Germinal center (tissue), 1 donor: ENCODE measurements at places on chromosomes 12 and 14.

- no peak for DNase-seq
These were observed 167.1 kb downstream of the DUSP6 start for GRCh38 chr12:89185181-89185580.

DNA sequence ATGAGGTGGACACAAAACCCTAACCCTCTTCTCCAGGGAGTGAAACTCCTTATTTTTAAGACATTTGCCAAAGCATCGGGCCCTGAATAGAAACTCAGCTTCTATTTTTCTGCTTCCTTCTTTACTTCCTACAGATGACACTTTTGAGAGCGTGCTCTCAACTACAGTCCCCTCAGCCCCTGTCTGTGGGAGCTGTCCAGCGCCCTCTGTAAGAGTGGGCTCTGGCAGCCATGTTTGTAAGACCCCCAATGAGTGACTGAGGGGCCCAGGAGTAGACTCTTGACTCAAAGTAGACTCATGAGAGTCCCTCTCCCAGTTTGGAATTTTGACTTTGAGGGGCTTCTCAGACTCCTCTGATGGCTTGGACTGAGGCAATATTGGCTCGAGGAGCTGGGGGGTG, 25.5 kb upstream of the BATF start:
- no peak for DNase-seq

DNA sequence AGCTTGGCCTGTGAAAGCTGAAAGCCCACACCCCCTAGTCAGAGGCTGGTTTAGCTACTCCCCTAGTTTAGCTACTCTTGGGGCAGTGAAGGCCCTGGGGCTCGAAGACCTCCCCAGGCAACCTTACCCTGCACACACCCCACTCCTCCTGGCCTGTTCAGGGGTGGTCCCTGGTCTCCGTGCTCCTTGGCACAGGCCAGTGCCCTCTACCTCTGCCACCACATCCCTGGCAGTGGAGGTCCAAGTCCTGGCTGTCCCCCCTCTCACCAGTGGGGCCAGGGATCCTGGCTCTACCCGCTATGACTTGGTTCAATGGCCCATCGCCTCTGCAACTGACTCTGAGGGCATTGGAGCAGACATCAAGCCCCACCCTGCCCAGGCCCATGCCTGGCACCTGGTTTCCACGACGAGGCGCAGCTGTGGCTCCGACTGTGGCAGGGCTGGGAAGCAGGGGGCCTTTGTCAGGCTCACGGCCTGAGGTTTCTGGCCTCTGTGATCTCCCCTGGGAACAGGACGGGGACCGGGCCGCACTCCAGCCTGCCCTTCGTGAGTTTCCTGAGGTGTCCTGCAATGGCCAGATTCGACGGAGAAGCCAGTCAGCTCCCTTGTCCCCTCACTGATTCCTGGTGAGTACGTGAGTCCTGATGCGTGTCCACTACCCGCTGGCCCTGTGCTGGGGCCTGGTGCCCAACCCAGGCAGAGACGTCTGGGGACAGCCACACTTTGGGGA, 5.7 kb downstream of the TMEM121 start:
- peak; percentile 58 for DNase-seq

GRCh38 chr14:99188731-99189191, 83.2 kb downstream of the BCL11B start:
- no peak for DNase-seq

GRCh38 chr14:106606936-106607335, 1080.6 kb downstream of the TMEM121 start:
- no peak for DNase-seq

GRCh38 chr14:68394764-68395143, 398.1 kb downstream of the ZFP36L1 start:
- DNase-seq: no peak

- peak; percentile 34 for DNase-seq
These were observed 6.9 kb downstream of the FBXO34 start for GRCh38 chr14:55277972-55278740.

DNA sequence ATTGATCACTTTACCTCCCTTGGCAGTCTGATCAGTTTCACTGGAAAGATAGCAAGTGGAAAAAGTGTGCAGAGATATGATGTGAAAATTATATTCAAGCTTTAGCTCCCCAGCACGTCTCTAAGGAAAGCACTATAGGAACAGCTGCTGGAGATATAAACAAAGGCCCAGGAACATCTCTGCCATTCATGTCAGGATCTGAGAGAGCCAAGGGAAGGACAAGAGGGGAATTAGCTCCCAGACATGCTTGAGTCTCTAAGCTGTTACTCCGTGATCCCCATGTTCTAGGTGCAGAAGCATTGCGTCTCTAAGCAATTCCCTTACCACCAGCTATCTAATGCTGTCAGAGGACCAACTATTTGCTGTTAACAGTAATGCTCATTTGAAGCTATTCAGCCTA, 700.2 kb downstream of the DIO2 start:
- no peak for DNase-seq

DNA sequence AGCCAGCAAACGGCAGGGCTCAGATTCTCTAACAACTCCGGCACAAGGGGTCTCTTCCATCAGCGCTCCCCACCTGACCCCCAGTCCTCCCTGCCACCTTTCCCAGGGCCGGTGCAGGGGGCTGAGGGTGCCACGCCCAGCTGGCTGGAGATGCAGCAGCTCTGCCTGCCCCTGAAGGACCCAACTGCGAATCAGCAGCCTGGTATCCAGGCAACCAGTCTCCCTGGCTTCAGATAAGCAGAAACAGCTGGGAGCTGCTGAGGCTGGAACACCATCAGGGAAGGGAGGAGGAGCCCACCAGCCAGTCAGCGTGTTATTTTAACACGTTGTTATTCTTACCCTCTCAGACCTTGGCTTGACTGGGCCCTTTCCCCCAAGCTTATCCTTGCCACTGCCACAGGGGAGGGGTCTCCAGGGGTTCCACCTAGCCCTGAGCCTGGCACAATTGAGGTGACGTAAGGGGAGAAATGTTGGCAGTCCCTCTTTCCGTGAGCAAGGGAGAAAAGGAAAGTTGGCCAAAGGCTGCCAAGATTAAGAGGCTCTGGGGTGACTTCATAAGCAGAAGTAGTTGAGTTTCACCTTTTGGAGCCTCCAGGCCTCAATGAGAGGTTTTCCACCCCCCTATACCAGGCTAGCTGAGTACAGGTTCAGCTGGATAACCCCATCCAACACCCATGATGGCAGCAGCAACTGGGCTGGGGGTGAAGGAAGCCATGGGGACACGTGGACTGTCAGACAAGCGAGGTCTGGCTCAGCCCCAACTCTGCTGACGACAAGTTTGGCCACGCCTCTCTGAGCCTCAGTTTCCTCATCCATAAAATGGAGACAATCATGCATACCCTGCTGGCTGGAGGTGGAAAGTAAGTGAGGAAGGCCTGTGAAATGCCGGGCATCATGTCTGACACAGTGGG, 91.1 kb downstream of the IRF2BPL start:
- no peak for DNase-seq

- DNase-seq: no peak
These were observed 21.6 kb downstream of the ASPG start for GRCh38 chr14:104107101-104107581.

DNA sequence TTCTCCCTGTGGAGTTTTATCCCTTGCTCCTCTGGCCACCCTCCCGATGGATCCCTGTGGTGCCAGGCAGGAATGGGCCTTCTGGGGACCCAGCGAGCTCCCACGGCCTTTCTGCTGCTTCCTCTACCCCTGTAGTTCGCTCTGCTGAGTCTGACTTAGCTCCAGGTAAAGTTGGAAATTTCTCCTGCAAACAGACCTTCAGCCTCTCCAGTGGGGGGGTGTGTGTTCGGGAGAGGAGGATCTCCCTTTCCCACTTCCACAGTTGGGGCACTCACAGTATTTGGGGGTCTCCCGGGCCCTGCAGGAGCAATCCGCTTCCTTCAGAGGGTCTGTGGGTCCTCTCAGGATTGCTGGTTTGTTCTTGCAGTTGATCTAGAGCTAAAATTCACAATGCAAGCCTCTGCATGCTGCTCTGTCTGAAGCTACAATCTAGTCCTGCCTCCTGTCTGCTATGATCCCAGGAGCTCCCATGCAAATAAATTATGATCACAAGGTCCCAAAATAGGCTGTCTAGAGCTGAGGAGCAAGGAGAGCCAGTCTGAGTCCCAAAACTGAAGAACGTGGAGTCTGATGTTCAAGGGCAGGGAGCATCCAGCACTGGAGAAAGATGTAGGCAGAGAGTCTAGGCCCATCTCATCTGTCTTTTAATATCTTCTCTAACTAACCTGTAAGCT, 18.3 kb downstream of the MTRFR start:
- DNase-seq: no peak

- no peak for DNase-seq
These were observed 9.2 kb upstream of the MYF6 start for GRCh38 chr12:80698256-80698655.

DNA sequence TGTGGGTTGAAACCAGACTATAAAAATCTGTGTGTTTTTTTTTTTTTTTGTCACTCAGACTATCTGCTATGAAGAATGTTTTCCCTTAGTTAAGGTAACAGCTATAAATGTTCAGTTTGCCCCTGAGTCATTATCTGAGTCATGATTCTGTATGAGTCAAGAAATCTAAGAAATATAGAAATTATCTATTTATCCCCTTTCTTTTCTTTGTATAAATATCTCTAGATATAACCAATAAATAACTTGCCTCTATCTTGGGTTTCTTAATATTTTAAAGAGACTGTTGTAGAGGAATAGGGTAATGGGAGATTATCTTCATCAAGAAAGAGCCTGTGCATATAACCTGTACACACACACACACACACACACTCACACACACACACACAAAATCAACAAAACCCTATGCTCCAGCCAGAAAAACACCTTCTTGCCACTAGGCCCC, 161.7 kb upstream of the EEA1 start:
- DNase-seq: no peak

- no peak for DNase-seq
These were observed 89.5 kb upstream of the MANSC4 start for GRCh38 chr12:27869567-27869966.

DNA sequence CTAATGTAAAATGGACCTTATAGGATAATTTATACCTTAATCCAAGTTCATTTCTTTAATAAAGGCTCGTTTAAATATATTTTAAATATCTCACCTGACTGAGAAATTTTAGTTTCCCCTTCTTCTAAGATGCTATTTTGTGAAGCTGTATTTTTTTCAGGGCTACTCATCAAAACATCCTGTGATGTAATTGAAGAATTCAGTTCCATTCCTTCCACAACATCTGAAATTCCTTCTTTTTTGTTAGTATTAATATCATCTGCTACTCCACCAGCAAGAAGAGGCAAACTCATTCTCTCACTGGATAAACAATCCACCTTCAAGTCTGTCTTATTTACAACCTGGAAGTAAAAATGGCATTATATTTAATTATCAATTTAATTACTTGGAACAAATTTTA, 22.5 kb downstream of the LGALS3 start:
- no peak for DNase-seq

DNA sequence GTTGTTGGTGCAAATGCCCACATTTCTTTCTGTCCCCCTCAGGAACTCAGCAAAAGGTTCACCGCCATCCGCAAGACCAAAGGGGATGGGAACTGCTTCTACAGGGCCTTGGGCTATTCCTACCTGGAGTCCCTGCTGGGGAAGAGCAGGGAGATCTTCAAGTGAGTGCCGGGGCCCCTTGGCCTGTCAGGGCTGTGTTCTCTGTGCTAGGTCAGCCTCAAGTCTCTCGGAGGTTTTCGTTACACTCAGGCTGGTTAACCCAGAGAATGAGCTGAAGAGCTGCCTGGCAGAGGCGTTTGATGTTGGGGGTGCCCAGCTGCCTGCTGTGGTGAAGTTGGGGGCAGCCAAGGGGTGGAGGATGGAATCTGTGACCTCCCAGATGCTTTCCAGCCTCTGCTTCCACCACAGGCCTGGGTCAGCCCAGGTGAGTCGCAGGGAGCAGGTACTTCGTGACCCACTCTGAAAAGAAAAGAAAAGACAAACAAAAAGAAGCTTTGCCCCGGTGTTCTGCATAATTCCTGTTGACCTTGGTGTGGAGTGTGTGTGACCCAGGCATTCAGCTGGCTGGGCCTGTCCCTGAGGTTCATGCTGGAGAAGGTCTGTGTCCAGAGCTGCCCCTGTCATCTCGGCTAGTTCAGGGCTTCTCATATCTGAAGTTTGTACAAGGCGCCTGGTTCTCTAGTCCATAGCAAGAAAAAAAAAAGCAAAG, 12.9 kb downstream of the OTUB2 start:
- no peak for DNase-seq

- DNase-seq: no peak
These were observed 54.4 kb upstream of the MED13L start for GRCh38 chr12:116331876-116332275.

- no peak for DNase-seq
These were observed 1.2 kb downstream of the NEK9 start for GRCh38 chr14:75125617-75126016.

DNA sequence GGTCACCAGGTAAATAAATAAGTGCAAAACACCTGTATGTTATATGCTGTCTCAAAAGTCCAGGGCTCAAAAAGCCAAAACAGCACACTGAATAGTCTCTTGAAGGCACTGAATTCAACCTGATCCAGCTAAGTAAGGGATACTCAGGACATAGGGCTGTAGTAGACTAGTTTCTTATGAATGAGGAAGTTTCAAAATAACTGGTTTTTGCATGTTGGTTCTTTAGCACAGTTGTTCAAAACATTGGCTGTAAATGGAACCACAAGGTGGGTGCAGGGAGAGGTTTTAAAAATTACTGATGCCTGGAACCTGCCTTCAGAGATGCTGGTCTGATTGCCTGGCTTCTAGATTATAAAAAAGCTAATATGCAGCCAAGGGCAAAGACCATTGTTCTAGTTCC, 34.1 kb downstream of the NDUFA12 start:
- DNase-seq: peak; percentile 62

DNA sequence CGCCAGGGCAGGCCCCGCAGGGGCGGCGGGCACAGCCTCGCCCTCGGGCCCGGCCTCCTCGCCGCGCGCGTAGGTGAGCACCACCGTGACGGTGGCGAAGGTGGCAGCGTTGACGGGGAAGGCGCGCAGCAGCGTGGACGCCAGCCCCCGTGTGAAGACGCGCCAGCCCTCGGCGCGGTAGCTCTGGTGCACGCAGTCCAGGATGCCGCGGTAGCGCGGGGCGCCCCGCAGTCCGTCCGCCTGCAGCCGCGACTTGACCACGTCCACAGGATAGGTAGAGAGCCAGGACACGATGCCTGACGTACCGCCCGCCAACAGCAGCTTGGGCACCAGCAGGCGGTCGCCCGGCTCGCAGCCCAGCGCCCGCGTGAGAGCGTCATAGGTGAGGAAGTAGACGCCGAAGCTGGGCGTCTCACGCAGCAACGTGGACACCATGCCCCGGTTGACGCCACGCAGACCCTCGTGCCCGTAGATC, 13.9 kb downstream of the SLC25A29 start:
- DNase-seq: no peak

GRCh38 chr12:93145086-93145485, 216.0 kb upstream of the EEA1 start:
- no peak for DNase-seq

DNA sequence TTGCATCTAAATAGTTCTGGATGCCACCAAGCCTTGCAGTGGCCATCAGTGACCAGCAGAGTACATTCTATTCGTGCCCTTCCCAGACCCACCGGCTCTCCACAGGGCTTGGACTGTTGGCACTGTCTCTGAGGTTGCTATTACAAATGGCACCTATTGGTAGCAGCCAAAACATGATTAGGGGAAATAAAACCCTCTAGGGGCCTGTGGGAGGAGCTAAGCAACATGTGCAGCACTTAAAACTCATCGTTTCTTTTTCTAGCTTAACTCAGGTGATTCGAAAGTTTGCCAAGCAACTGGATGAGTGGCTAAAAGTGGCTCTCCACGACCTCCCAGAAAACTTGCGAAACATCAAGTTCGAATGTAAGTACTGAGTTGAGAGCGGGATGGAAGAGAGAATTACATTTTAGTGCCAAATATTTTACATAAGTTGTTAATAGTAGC, 65.4 kb upstream of the RIC8B start:
- no peak for DNase-seq

GRCh38 chr12:92927436-92928281, 1.4 kb downstream of the EEA1 start:
- no peak for DNase-seq
